ENCODE measurements at places on chromosomes 11 and 22. TPM values are rescaled to one million over a fixed set of nuclear protein-coding genes. Genes with fewer than 3 reads are reported as not detected.

- no peak for DNase-seq
Observed at GRCh38 chr11:15258433-15259165, 143.9 kb downstream of the INSC start.

DNA sequence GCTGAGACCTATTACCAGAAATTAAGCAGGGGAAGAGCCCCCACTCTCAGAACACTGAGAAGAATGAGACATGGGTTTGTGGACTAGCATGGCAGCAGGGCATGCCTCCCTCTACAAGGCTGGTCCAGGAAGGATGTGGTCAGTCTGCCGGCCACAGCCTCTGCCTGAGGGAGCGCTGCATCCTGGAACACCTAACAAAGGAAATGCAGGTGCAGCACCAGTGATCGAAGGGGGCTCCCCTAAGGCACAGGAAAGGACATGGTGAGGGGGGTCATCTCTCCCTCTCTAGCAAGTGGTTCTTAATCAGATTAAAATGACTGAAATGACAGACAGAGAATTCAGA, 40.6 kb upstream of the ARL14EP start:
- no peak for DNase-seq

Gene SERPING1
- total RNA-seq = 1,854 TPM

- DNase-seq = peak; percentile 83
Observed at GRCh38 chr22:35430897-35431322, 31.0 kb downstream of the MCM5 start.

DNA sequence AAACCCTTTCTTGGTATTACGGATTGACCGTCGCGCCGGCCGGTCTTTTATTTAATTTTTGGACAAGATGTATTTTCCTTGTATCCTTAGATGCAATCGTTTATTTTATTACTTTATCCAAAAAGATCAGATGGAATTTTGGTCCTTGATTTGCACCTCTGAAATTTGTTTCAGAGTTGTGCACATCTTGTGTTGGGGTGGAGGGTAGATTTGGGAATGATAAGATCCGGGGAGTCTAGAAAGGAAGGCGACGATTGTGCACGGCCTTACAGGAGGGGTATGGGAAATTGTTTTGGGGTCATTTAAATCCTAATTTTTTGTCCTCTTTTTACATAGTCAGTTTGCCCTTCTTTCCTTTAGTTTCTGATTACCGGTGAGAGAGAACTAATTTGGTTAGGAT, 1.4 kb downstream of the KDM2A start:
- no peak for DNase-seq

DNA sequence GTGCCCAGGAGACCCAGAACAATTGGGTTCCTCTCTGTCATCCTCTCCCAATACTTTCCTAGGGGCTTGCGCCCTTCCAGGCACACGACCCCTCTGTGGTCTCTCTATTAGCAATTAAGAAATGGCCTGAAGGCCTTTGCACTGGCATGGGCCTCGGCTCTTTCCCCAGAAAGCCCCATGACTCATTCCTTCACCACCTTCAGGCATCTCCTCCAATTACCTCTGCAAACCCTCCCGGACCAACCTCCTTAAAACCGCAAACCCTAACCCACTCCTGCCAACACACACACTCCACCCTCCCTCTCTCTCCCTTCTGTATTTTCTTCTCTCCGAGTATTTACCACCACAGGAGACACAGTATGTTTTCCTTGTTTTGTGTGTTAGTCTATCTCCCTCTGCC, 36.7 kb downstream of the LARGE1 start:
- no peak for DNase-seq

Gene DEFB131B
- total RNA-seq = not detected

DNA sequence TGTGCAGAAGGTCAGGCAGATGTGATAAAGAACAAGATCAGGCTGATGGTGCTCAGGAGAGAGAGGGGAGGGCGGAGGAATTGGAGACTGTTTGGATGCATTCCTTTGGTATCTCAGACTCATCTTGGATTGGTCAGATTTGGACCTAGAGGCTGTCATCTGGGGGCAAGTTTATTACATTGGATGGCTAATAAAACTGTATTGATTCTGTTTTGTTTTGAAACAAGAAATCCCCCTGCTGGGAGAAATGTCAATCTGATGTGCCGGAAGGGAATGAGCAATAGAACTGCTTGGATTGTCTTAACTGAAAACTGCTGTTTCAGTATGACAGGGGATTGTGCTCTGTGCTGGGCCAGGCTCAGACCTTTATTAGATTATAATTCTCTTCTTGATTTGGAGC, 25.5 kb upstream of the CCDC90B start:
- no peak for DNase-seq

DNA sequence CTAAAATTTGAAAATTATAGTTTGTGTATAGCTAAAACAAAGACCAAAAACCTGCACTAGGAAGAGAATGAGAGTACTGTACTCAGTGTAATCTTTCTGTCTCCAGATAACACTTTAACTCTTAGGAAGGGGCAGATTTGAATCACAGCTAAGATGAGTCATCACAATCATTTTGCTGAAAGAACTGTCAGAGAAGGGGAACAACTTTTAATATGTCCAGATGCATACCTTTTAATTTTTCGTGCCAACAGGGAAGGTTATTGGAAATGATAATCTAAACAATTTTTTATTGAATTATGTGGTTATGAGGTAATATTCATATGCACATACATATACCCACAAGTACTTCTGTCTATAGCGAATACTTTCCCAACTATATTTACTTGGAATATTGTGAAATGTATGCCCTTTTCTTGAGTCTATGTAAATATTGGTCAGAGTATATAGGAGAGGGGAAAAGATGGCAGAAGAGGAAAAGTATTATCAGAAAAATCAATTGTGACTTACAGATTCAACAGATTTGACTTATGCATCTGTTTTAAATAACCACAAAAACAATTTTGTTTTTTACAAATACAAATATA, 51.1 kb upstream of the MUC15 start:
- DNase-seq = no peak

GRCh38 chr11:13850231-13851005, 112.1 kb upstream of the SPON1 start:
- DNase-seq = no peak

Gene TCN2
- total RNA-seq = 12.3 TPM

GRCh38 chr11:113382121-113382520, 5.5 kb upstream of the ANKK1 start:
- DNase-seq = no peak

Gene UBQLNL
- 0.23 TPM for total RNA-seq

DNA sequence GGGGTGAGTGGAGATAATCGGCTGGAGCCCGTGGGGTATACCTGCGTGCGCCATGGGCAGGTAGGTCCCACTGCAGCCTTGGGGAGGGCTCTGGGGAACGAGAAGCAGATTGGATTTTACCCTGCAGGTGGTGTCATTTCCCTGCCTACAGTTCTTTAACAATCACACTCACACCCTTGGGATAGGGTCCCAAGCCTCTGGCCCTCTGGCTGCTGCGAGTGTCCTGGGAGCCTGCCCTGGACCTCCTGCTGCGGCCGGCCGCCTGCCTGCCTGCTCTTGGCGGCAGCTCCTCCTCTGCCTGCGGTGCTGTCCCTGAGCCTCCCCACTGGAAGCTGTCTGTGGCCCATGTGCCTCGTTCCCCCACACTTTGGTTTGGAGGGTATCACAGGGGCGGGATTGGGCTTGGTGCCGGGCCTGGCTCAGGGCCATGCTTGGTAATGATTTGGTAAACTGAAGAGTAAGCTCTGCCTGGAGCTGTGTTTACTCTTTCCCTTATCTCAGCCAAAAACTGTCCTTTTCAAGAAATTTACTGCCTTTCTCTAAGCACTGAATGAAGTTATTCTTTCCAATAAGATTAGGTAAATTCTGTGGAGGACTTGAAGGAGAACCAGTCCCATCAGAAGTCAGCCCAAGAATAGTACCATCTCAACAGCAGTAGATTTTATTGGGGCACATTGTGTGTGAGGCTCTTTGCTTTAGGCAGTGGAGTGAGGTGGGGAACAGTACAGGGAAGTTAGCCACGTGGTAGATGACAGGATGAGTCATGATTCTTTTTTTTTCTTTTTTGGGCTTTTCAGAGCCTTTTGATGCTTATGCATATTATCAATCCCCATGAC, 53.7 kb downstream of the TBC1D22A start:
- peak; percentile 93 for DNase-seq

- DNase-seq = no peak
Observed at GRCh38 chr11:60594998-60595642, 79.9 kb downstream of the MS4A13 start.

- no peak for DNase-seq
Observed at GRCh38 chr11:23875176-23875850, 621.5 kb upstream of the LUZP2 start.

DNA sequence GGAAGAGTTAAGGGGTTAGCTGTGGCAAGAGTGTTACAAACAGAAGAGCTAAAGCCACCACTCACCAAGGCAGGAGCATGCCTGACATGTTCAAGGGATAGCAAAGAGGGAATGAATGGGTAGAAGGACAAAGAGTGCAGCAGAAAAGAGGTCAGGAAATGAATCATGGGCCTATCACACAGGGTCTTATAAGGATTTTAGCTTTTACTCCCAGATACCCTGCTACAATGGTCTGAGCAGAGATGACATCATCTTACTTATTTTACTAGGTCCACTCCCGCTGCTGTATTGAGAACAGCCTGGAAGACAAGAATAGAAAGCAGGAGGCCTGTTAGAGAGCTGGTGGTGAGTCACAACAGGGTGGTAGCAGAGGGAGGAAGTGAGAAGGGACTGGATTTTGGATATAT, 9.8 kb downstream of the TRAF6 start:
- no peak for DNase-seq

DNA sequence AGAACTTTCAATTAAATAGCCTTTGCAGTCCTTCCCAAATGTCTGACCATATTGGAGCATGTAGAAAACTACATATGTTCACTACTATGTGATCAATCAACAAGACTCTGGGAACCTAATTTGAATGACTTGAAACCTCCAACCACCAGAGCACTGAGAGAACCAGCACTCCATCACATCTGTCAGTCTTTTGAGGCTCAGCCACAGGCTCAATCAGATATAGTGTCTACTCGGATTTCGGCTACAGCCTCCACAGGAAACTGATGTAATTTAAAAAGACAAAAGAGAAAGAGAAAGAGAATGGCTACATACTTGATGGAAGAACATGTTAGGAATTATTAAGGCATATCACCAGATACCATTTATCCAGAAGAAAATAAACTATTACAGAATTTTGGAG, 859.0 kb downstream of the FAM181B start:
- DNase-seq = no peak

DNA sequence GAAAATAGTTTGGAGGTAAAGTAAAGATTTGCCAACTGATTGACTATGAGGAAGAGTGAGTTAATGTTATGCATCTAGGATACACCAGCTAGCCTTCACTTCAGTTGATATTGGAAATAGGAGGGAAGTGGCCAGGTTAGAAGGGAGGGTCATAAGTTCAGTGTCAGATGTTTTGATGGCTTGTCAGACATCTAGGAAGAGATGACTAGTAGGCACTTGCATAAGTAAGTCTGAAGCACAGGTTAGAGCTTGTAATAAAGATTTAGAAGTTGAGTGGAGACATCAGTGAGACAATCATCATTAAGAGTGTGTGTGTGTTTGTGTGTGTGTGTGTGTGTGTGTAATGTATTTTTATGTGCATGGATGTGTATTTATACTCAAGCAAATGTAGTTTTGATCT, 146.1 kb downstream of the OR4C45 start:
- no peak for DNase-seq

DNA sequence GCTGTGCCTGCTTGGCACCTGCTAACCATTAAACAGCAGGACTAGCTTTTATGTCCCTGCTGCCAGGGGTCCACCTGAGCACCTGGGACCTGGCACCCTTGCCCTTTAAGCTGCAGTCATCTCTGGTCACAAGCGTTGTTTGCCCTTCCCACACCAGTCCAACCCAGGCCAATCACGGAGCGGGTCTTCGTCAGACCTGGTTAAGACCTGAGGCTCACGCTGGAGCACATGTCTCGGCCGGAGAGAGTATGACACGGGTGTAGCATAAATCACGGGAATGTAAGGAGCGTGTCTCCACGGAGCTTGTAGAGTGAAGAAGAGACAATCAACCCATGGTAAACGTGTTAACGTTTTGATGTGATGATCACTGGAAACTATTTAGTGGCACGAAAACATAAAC, 847.3 kb downstream of the BRD1 start:
- DNase-seq = no peak

- no peak for DNase-seq
Observed at GRCh38 chr22:48717076-48717810, 1110.4 kb downstream of the BRD1 start.

DNA sequence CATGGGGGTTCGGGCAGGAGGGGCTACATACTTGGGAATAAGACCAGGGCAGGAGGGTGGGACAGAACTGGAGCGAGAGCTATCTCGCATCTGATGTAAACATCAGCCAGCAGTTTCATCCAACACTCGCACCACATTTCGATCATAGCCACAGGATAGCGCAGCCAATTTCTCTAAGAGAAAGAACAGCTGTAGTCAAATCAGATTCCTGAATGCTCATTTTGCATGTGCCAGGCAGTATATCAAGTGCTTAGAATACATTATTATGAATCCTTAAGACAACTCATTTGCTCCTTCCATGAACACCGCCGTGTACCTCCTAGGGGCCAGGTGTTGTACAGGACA, 14.5 kb downstream of the DGCR2 start:
- no peak for DNase-seq

All from left lobe of liver (tissue), 2 donors.